NCI-H524 treated with DMSO at 0.1 percent for 48 hours (cell line): ENCODE measurements at places on chromosomes 1 and 21.

DNA sequence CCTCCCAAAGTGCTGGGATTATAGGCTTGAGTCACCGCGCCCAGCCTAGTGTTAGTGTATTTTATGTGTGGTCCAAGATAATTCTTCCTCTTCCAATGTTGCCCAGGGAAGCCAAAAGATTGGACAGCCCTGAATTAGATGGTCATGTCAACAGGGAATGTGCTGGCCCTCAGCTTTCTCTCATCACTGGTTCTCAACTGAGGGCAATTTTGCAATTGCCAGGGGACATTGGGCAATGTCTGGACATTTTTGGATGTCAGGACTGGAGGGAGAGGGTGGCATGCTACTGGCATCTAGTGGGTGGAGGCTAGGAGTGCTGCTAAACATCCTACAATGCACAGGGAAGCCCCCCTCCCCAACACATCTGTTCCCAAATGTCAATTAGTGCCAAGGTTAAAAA, 95.0 kb downstream of the LAMC2 start:
- peak; percentile 71 for DNase-seq

DNA sequence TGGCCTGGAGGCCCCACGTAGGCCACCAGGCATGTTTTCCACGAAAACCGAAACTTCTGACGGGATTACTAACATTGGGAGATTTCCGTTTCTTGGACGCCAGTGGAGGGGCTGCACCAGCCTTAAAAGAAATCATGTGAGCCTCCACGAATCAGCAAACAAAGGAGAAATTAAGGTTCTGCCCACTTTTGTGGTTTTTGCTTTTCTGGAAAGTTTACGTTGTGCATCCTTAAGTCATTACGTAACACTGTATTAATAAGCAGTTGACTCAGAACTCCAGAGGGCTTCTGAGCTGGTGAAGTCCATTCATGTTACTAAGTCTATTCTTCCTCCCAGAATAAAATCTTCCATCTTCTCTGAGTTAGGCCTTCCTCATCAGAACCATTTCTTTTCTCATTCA, 168.5 kb downstream of the PSMG1 start:
- no peak for DNase-seq

- no peak for DNase-seq
These were observed 249.8 kb downstream of the NRIP1 start for GRCh38 chr21:14814991-14815390.

DNA sequence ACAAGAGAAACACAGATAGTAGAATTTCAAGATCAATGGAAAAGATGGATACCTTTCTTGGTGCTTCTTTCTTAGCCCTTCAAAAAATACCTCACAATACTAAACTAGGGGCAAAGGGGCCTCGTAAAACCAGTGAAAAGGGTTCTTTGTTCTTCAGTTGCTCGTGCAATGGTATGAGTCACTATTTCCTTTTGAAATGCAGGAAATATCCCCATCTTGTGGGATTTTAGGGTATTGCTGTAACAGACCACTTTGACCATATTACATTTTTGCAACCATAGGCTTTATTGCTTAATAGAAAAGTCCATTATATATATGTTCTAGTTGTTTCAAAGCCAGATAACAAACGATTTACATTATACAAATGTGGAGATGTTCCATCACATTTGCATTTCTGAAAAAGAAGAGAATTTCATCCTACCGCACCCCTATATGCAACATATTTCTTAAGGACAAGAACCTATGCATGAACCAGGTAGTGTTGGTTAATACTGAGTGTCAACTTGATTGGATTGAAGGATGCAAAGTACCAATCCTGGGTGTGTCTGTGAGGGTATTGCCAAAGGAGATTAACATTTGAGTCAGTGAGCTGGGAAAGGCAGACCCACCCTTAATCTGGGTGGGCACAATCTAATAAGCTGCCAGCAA, 88.6 kb upstream of the PKN2 start:
- DNase-seq = no peak

GRCh38 chr21:45545691-45546531, 3.7 kb upstream of the SLC19A1 start:
- DNase-seq = no peak
